ENCODE measurements at places on chromosomes 11 and 22.

GRCh38 chr11:30710221-30710620 is 124.1 kb upstream of the MPPED2 start:
- DNase-seq = no peak

DNA sequence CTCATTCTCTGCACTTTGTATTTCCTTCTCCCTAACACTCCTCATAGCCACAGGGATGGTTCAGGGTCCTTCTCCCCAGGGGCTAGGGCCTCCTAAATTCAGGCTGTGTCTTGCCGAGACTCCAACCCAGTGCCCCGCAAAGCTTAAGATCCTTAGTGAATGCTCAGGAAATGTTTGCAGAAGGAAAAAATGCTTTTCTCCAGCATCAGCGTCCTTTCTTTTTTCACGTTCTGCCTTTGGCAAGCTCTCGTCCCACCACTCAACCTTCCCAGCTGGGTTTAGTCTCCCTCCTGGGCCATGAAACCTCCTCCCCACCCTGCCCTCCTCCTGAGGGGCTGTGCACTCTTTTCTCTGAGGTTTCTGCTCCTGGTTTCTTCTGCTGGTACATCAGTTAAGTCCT is 503.8 kb upstream of the B3GAT1 start:
- DNase-seq = no peak

DNA sequence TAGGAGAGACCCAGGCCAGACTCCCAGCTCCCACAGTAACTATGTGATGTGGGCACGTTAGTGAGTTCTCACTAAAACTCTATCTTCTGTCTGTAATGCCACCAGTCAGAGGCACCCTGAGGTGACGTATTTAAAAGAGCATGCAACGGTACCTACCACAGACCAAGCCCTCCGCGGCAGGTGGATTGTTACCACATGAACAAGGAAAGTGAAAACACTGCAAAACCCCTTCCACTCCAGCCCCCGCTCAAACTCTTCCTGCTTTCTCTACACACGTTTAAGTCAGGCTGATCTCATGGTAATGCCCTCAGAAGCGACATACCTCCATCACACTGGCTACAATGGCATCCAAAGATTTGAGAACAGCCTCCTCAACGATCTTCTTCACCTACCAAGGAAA is 36.7 kb downstream of the SERPIND1 start:
- DNase-seq = no peak

- no peak for DNase-seq
Measured at GRCh38 chr22:21590809-21591641, 23.5 kb downstream of the UBE2L3 start.

DNA sequence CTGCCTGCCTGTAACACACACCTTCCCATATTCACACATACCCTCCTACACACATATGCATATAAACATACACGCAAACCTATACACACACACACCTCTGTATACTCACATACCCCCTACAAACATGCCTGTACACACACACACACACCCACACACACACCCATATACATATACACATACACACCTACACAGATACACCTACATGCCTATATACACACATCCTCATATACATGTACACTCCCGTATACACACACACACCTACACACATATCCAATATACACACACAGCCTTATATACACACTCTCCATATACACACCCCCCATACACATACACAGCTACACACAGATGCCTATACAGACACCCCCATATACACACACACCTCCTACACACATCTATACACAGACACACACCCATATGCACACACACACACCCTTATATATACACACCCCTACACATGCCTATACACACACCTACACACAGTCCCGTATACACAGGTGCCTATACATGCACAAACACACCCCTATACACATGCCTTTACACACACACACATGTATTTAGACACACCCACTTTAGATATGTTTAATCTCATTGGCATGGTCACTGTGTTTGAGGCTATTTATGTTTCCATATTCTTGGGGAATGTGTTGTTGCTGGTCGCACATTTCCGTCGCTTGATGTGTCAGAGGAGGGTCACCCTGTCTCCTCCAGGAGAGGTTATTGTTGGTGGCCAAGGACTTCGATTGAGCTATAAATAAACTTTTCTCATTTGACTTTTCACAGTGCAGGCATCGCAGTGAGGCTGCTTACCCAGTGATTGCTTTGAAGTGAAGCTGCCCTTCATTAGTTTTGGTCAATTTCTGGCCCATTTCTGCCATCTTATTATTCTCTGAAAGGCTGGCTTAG is 243.3 kb downstream of the TBC1D22A start:
- DNase-seq = no peak

GRCh38 chr11:98549571-98549970 is 471.2 kb upstream of the CNTN5 start:
- DNase-seq = no peak

- DNase-seq = no peak
Measured at GRCh38 chr11:128854841-128855240, 12.3 kb downstream of the KCNJ1 start.

GRCh38 chr11:2862395-2863275 is 22.9 kb downstream of the CDKN1C start:
- no peak for DNase-seq

DNA sequence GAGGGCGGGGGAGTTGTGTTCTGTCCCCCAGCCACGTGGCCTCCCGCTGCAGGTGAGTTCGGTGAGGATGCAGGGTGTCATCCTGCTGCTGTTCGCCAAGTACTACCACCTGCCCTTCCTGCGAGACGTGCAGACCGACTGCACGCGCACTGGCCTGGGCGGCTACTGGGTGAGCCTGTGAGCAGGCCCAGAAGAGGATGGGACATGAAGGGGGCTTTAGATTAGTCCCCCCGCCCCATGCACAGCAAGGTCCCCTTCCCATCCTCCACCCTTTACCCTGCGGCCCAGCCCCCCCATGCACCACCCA is 4.1 kb downstream of the INPP5J start:
- DNase-seq = no peak

- no peak for DNase-seq
Measured at GRCh38 chr11:65482306-65482850, 16.5 kb upstream of the MALAT1 start.

DNA sequence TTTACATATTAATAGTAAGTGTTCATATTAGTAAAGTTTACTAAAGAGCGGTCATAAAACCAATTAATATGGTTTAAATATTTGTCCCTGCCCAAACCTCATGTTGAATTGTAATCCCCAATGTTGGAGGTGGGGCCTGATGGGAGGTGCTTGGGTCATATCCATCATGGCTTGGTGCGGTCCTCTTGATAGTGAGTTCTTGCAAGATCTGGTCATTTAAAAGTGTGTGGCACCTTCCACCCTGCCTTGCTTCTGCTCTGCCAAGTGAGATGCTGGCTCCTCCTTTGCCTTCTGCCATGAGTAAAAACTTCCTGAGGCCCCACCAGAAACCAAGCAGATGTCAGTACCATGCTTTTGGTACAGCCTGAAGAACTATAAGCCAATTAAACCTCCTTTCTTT is 54.8 kb upstream of the OLFML1 start:
- DNase-seq = no peak
